ENCODE measurements at places on chromosomes 4 and X.

- no peak for DNase-seq
These were observed 89.4 kb downstream of the EFNB1 start for GRCh38 chrX:68918202-68918601.

DNA sequence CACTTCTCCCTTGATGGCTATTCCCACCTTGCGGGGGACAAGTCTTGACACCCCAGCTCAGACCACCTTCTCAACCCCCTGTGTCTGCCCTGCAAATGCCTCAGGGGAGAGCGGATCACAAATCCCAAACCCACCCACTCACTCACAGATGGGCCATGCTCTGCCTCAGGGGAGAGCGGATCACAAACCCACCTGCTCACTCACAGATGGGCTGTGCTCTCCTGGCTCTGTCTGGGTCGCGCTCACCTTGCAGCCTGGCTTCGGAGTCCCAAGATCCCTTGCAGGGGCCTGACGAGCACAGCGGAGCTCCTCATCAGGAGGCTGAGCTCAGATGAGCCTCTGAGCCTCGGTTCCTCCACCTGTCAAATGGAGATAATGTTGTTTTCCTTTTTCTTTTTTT is 38.6 kb downstream of the HTRA3 start:
- peak; percentile 14 for DNase-seq

DNA sequence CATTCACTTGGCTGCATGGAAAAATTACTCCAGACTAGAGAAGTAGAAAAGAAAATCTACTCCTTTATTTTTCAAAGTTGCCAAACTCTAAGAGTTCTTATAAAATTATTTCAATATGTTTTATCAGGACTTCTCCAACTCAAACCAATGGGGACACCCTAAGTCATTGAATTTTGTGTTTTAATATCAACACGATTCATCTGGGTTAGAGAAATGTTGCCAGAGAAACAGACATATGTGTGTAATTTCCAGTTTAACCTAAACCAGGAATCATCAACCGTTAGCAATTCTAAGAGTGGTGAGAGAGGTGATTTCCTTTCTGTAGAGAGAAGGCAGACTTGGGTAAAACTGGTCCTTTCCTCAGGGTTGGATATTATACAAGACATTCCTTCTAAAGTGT is 291.8 kb downstream of the LDB2 start:
- no peak for DNase-seq

DNA sequence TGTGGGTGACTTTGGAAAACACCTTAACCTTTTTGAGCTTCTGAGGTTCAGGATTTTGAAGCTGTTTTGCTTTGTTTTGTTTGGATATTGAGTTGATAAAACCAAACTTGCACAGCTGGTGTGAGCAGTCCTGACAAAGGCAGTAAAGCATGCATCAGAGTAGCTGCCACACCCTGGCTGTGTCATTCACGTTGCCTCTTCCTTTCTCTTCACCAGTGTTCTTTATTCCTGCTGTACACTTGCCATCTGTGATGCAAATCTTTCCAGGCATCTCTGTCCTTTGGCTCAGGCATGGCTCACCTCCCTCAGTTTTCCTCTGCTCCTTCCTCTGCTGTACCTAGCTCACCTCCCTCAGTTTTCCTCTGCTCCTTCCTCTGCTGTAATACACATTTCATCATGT is 1850.2 kb upstream of the AGA start:
- no peak for DNase-seq

GRCh38 chrX:105190252-105190853 is 30.1 kb downstream of the TEX13A start:
- no peak for DNase-seq

GRCh38 chrX:138856881-138857604 is 145.5 kb upstream of the FGF13 start:
- DNase-seq: no peak

DNA sequence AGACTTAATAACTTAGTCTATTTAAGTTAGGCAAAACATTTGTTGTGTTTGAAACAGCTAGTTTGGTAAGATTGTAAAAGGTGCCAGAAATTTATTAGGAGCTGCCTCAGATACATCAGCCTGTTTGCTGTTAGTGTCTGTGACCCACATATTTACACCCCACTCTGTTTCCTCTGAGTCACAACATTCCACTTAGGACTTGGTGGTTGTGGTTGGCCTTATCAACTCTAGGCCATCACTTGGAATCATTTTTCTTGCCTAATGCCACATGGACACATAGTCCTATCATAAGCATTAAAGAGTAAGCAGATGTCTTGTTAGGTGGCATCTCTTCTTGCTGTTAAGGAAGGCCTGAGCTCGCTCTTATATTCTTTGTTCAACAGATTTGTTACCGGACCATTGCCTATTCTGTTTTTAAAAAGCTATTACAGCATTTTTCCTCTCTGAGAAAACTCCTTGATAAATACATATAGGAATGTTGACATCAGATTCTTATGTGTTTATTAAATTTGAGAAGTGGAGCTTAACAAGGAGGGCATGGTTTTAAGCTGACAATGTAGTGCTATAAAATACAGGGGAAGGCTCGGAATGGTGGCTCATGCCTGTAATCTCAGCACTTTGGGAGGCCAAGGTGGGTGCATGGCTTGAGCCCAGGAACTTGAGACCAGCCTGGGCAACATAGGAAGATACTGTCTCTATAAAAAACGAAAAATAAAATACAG is 51.2 kb upstream of the PGRMC2 start:
- DNase-seq: no peak

- DNase-seq: no peak
These were observed 664 bp downstream of the PIR start for GRCh38 chrX:15492469-15492868.

GRCh38 chr4:55512922-55513571 is 33.7 kb downstream of the CLOCK start:
- DNase-seq: no peak

- DNase-seq: no peak
These were observed 15.1 kb upstream of the FABP2 start for GRCh38 chr4:119337010-119337409.

GRCh38 chrX:141839856-141840255 is 1.7 kb downstream of the MAGEC3 start:
- DNase-seq: no peak

GRCh38 chrX:111736571-111736970 is 55.6 kb downstream of the ALG13 start:
- DNase-seq: no peak

- DNase-seq: no peak
These were observed 13.6 kb upstream of the RBPJ start for GRCh38 chr4:26307037-26307800.

- DNase-seq: no peak
These were observed 55.7 kb downstream of the BTC start for GRCh38 chr4:74738464-74739143.

DNA sequence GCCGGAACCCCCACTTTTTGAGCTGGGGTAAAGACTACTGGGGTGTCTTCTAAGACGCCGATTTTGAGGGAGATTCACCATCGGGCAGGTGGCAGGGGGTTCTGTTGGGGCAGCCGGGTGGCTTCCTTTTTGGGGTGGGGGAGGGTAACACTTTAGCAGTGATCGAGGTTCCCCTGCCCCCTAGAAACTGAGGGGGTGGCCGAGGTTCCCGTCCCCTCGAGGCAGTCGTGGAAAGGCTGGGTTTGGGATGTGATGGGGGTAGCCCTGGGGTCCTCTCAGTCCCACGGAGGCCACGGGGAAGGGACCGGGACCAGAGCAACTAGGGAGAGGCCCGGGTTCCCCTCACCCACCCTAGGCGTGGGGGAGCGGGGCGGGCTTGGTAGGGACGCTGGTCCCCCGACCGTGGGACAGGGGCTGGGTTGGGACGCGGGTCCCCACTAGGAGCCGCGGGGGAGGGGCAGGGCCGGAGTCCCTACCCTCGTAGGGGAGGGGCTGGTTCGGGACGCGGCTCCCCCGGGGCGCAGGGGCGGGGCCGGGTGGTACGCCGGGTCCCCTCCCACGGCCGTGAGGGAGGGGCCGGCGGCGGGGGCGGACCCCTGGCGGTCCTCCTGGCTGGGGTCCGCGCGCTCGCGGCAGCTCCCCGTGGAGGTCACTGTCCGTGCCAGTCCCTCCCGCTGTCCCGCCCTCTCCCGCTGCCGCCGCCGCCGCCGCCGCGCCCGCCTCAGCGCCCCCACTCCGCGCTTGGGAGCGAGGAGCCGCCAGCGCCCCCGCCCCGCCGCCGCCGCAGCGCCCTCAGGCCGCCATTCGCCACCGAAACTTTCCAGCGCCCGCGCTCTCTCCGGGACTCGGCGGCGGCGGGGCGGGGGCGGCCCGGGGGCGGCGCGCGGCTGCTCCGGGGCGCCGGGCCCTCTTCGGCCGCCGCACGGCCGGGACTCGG is at the start of gene TBL1X:
TSS of gene TBL1X (plus strand) at position 624 of the 937 bp plus-strand sequence. CDS start 188,529 bp downstream, outside the sequence.
- peak; percentile 64 for DNase-seq

- DNase-seq: no peak
These were observed 489.7 kb upstream of the GNPDA2 start for GRCh38 chr4:45215976-45216542.

- DNase-seq: no peak
These were observed 194.4 kb upstream of the ANK2 start for GRCh38 chr4:112855058-112855457.

GRCh38 chr4:77818073-77818601 is 1.0 kb downstream of the CNOT6L start:
- peak; percentile 68 for DNase-seq

GRCh38 chrX:129741880-129742758 is 3.3 kb downstream of the XPNPEP2 start:
- no peak for DNase-seq

DNA sequence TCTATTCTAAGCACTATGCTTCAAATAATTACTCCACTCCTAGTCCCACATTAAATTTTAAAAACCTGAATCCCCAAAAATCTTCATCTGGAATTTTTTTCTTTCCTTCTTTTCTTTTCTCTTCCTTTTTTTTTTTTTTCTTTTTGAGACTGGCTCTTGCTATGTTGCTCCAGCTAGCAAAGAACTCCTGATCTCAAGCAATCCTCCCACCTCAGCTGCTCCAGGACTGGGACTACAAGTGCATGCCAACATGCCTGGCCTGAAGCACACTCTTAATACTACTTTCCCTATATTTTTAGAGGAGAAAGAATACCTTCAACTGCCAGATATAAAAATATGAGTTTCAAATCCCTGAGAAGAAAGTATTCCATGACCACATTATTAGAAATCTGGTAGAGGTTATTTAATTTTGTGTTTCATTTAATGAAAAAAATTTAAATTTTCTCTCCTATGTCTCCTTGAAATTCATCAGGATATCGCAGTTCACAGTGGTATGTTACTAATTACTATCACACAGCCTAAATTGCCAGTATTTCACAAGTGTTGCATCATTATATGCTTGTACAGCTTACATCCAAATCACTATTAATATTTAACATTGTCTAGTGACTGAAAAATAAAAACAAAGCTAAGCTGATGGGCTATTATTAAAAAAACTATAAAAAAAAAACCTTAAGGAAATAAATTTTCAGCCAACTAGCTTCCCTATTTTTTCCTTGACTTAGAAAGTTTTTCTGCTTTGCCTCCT is 227.8 kb downstream of the NAF1 start:
- DNase-seq: no peak

DNA sequence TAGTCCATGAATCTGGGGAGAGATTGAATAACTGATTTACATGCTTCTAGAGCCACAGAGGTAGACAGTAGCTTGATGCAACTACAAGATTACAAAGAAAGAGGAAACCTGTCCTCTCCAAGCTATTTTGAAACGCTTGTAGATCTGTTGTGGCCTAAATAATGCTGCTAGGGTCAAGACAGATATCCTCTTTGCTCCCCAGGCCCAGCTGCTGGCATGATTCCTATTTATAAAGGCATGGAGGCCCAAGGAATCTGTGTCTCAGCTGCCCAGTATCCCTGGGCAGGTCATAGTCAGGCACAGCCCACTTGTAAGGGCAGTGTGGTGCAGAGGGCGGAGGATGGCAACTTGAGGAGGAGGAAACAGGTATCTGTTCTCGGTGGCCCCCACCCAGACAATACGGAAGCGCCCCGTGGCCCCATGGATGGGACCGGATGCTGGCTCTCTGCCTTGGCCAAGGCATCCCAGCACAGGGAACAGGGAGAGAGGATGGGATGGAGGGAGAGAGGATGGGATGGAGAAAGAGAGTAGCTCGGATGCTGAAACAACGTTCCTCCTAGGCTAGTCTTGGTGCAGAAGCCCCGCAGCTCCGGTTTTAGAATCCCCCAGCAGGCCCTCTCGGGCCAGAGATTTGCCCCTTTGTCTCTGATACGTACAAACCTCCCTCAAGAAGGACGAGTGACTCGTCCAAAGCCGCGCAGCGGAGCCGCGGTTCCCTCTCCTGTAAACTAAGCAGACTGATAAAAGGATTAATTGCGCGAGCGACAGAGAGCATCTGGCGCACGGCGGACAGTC is 767 bp upstream of the SMIM20 start:
- peak; percentile 38 for DNase-seq

- no peak for DNase-seq
These were observed 83.9 kb upstream of the RAI2 start for GRCh38 chrX:17944833-17945497.

DNA sequence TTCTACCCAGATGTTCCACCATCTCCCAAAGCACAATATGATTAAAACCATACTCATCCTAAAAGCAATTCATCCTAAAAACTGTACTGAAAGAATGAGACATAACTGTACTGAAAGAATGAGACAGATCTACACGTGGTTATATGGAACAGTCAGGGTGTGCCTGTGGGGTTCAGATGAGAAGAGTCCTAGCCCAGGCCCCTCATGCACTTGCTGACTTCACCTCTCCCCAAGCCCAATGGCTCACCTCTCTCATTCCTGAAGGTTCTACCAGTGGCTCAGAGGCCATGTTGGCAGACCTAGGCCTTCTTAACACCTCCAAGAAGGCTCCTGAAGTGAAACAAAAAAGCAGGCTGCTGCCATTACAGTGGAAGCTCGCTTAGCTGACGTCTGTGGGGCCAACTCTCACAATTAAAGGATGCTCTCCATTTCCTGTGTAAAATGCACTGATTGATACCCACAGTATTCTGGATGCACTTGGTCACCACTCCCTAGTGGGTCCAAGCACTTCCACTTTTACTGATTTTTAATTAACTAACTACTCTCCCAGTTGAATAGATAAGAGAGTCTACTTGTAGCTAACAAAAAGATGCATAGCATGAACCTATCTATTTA is 3.8 kb downstream of the PLAC1 start:
- DNase-seq: no peak

GRCh38 chrX:100120956-100121355 is 289.1 kb downstream of the PCDH19 start:
- DNase-seq: no peak

- DNase-seq: no peak
These were observed 19.8 kb upstream of the LGI2 start for GRCh38 chr4:25050370-25051078.

DNA sequence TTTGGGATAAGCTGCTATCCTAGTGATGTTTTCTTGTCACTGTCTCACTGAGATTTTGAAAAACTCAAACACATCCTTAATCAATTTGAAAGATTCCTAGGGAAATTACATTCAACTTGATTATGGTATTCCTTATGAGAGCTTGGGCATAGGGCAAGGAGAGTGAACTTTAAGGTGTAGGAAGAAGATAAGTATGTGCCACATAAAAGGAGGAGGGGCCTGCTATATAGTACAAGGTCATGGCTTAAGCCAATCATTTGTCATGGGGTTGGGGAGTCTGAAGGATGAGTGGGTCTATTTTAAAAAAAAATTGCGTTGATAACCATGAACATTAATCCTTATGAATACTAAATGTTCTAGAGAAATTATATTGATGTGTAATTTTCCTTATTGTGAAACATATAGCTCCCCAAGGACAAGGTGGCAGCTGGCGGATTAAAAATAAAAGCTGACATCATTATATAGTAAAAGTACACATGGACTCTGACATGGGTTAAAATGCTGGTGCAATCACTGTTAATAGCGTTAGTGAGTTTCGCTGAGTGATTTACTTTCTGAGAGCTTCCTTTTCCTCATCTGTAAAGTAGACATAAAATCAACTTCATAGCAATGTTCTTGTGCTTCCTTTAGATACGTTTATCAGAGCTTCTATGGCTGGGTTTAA is 17.4 kb downstream of the GALNT7 start:
- DNase-seq: no peak

- DNase-seq: no peak
These were observed 2051.3 kb downstream of the PCDH7 start for GRCh38 chr4:32771491-32771890.
